Stimulated activated CD8-positive, alpha-beta memory T cell treated with anti-CD3 and anti-CD28 coated beads, Interleukin-7, amount 100 ng/mL, for 1 hour (primary cell): ENCODE measurements at places on chromosomes 2 and 18.

- no peak for DNase-seq
Observed at GRCh38 chr2:217671075-217671474, 331.7 kb downstream of the TNS1 start.

DNA sequence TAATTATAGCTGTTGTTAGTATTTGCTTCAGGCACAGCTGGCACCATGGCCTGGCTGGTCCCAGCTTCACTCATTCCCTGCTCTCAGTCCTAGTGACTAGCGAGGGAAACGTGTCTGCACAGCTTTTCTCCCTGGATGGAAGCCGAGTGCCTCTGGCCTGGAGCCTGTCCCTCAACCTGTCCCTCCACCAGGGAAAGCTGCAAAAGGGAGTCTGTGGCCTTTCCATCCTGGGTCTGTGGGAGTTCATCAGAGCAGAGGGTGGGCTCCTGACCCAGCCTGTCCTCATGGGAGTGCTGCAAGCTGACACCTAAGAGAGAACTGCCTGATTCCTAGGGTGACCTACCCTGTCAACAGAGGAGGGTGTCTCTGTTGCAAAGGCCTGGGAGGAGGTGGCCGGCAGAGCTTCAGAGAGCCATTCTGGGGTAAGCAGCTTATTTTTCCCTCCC lies 118.3 kb downstream of the CAPN13 start:
- no peak for DNase-seq

- DNase-seq, result no peak
Observed at GRCh38 chr2:118014492-118014824, 588 bp upstream of the CCDC93 start.

DNA sequence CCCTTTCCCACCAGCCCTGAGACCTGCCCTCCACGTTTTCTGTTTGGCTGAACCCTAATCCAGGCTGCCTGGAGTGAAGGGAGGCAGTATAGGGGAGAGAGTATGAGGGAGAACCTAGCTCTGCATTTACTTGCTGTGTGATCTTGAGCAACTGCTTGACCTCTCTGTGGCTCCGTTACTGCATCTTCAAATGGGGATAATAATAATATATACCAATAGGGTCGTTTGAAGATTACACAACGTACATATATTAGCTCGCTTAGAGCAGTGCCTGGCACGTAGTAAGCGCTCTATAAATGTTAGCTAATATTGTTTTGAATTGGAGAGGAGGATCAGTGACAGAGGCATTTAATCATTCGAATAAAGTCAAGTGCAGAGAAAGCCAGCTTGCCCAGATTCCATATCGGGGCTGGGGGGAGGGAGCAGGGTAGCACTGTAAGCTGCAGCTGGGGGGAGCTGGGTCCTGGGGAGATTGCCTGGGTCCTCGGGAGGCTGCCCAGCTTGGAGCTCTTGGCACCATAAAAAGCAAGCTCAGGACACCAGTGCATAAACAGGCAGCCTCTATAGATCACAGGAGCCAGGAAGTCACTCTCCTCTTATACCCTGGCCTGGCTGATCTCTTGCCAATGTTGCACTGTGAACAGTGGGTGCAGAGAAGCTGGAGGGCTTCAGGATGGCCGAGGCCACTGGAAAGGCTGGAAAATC lies 19.1 kb downstream of the KCNK3 start:
- no peak for DNase-seq

DNA sequence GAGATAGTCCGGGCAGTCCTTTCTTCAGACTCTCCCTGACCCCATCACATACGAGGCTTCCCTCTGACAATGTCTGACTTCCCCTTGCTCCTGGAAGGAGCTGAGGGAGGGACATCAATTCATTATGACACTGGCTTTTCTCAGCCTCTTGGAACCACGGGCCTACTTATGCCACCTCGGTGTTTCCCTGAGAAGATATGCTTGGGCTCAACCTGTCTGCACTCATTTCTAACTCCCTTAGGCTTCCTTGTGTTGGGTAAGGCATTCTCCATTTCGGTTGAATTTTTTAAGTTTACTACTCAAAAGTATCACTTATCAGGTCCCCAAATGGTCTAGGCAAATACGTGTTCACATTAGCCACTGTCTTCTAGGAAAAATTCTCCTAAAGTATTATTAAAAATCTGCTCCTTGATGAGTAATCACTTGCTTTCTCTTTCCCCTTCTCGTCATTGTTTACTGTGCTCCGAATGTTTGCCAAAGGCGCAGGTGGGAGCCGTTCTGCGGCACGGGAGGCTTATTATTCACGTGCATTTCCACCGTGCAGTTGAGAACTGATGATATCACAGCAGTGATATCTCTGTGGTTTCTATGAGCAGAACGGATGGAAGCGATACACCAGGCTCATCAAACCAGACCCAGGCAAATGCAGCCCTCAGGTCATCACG lies 33.1 kb downstream of the ARL4C start:
- DNase-seq, result peak; percentile 40

DNA sequence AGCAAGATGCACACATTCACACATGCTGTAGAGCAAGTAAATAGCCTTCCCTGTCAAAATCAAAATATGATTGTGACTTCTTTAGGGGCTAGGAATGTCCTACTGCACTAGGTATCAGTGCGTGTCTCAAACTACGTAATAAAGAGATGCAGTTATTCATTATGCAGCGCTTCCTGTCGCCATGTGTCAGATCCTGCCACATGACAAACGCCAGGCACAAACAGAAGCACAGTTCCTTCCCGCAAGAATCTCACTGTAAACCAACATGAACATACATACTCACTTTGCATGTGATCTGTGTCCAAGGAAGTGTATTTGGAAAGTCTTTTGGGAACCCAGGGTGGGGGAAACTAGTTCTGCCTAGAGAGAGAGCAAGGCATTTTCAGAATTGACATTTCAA lies 599.9 kb downstream of the RNF144A start:
- no peak for DNase-seq

GRCh38 chr18:13136056-13136903 lies 82.3 kb upstream of the LDLRAD4 start:
- no peak for DNase-seq

GRCh38 chr2:73998933-73999332 lies 14.2 kb downstream of the TET3 start:
- no peak for DNase-seq

DNA sequence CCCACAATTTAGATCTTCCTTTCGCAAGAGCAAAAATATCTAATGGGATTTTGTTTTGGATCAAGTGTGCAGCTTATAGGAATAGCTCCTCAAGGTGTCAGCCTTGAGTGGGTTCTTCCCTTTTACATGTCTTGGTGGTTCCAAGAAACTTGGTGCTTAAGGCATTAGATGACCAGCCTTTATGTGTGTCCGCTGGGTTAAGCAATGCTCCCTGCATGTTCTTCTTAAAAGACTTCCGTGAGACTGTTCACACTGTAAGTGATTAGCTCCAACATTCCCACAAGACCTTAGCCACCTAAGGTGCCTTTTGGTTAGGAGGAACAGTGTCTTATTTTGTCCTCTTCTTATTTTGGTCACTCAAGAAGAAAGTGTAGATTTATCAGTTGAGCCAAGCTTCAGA lies 44.3 kb upstream of the GPR39 start:
- DNase-seq, result no peak
